ENCODE measurements at places on chromosomes 6 and 20.

- DNase-seq, result no peak
Measured at GRCh38 chr6:135858931-135859330, 7.4 kb downstream of the PDE7B start.

DNA sequence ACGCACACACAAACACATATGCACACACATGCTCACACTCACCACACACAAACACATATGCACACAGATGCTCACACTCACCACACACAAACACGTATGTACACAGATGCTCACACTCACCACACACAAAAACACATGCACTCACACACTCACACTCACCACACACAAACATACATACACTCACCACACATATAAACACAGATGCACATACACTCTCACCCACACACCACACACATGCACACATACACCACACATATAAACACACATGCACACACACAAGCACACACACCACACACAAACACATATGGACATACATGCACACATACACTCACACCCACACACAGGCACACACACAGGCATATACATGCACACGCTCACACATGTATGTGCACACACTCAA lies 112.3 kb downstream of the ERMARD start:
- no peak for DNase-seq

DNA sequence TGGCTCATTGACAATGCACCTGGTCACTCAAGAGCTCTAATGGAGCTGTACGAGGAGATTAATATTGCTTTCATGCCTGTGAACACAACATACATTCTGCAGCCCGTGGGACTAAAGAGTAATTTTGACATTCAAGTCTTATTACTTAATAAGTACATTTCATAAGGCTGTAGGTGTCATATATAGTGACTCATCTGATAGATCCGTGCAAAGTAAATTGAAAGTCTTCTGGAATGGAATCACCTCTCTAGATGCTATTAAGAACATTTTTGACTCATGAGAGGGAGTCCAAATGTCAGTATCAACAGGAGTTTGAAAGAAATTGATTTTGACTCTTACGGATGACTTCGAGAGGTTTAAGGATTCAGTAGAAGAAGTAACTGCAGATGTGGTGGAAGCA lies 267.9 kb downstream of the CLVS2 start:
- no peak for DNase-seq

GRCh38 chr6:149154261-149154821 lies 163.2 kb upstream of the TAB2 start:
- DNase-seq, result no peak

DNA sequence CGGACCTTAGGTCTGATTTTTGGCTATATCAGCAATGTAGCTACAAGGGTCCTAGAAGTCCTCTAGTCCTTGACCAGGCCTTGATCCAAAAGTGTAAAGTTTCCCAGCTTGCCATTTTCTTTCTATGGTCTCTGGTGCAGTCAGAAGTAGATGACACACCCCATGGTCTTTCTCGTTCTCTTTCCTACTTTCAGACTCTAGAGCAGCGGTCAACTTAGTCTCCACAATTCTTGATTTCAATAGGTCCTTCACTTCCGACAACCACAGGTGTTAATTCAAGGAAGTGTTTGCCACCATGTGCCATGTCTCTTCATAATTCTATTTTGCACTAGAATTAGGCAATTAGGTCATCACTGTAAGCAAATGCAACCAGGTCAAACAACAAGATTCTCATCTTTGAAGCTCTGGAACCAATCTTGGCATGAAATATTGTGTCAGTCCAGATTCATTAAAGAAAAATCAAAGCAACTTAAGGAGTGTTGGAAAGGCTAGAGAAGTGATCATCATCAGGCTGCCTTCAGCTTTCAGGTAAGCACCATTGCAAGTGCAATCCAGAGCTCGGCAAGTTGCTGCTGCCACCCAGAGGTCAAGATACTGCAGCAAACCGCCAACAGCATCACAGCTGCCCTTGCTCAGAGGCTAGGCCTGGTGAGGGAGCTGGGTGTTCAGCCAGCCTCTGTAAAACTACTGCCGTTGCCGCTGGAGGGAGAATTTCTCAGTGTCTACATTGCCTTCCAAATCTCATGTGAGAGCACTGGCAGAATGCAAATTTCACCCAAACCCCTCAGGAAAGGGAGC lies 5.6 kb upstream of the SYNE1 start:
- DNase-seq, result peak; percentile 58

- no peak for DNase-seq
Measured at GRCh38 chr6:70130865-70131264, 172.0 kb downstream of the COL9A1 start.

DNA sequence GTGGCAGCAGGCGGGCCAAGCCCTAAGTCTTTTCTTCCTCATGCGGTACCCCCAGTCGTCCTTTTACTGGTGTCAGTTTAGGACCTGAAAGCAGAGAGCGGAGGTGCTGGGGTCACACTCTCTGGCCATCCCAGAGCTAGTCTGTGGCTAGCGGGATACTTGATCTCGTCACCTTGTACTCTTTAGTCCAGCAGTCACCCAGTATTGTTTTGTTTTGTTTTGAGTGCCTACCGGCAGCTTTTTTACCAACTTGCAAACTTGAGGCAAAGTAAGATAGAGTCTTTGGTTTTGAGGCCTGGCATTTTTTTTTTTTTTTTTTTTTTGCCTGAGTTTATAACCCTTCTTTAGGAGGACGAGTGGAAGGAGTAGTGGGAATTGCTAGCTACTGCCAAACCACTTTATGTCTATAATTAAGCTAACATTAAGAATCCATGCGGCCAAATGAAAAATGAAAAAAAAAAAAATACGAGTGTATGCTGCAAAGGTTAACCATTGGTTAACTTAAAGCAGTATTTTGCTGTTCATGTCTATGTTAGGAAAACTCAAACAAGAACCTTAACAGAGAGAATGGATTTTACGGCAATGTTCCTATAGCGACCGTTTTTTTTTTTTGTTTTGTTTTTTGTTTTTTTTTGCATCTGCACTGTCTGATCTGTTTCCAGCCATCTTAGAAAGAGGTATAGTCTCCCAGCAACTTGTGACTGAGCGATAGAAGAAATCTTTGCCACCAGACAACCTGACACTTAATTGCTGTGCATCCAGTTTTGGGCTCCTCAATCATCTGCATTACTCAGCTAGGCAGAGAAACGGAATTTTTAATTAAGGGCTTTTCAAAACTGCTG lies 56.9 kb downstream of the FAM217A start:
- DNase-seq, result no peak

DNA sequence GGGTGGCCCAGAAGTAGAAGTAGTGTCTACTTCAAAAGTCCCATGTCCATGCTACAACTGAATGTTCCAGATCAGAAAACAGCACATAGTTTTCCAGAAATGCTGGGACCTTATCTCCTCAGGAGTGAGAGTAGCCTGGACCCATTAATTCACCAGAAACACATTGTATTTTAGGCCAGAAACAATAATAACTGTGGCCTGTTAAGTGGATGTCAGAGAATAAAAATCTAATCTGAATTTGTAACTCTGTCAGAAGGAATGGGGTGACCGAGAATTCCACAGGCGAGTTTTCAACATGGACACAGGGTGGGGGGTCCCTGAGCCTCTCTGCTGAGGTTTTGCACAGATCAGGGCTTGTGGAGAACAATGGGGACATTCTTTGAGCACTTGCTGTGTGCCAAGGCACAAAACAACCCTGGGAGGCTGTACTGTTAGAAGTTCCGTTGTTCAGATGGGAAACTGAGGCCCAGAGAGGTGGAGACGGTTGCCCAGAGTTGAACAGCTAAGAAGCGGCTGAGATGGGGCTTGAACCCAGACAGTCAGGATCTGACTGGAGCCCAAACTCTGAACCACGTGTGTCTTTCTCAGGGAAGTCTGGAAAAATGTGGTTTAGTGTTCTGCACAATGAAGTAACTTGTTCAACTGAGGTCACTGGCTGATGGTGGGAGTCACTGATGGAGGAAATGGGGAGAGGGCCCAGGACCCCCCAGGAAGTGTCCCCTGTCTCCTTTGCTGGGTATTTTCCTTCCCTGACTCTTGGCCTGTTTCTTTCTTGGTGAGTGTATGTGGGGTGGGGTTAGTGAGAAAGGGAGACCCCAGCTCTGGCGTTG lies 44.2 kb downstream of the SNAI1 start:
- DNase-seq, result no peak

DNA sequence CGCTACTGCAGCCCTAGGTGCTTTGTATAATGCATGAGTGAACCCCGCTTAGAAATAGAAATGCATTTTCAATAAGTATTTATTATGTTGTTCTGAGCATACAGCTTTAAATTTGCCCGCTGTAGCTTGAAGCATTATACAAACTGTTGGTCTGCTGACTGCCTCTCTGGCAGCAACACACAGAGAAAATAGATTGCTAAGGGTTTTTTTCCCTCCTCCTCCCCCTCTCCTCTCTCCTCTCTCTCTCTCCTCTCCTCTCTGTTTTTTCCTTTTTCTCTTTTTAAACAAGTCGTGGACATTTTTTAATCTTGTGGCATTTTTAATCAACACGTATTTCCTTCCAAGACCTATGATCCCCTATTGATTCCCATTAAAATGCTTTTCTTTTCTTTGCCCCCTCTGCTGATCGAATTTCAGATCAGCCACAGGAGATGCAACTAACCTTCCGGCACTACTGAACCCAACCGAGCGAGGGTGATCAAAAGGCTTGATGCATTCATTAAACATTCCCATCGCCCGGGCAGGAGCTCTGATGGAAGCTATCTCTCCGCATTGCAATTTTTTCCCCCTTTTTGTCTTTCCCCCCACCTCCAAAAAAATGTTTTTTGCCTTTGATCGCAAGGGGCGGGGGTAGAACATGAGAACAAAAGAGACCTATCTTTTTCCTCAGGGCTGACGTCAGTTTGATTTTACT lies 90.7 kb upstream of the ARID1B start:
- DNase-seq, result no peak

DNA sequence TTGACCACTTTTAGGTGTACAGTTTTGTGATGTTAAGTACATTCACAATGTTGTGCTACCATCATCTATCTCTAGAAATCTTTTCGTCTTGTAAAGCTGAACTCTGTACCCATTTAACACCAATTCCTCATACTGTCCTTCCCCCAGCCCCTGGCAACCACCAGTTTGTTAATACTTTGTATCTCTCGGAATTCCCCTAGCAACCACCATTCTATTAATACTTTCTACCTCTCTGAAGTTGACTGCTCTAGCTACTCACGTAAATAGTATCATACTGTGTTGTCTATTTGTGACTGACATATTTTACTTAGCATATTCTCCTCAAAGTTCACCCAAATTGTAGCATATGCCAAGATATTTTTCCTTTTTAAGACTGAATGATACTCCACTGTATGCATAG lies 82.3 kb upstream of the CLDN20 start:
- no peak for DNase-seq

DNA sequence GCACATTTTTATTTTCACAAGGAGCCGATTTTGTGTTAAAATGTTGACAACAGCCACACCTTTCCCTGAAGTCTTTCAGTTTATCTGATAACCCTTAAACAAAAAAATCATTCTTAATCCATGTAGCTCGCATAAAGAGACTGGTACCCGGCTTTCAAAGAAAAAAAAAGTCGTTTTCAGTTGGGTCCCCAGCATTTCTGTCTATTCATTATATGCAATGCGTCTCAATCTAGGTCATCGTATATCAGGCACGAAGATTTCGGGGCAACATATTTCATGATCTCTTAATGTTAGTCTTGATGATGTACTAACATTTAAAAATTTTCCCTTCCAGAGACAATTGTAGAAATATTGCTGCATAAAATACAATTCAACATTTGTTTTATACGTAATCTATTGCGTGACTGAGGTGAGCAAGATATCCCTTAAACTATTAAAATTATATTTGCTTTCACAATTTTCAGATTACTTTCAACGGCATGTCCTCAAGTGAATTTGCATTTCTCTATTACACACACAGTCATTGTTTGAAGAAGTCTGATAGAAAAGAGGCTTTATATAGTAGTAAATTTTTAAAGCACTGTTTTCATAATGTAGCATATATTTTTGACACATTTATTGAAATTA lies 2.9 kb upstream of the TUBB2B start:
- DNase-seq, result no peak

- DNase-seq, result no peak
Measured at GRCh38 chr6:128595544-128595943, 75.1 kb upstream of the PTPRK start.

- DNase-seq, result no peak
Measured at GRCh38 chr6:128573036-128573435, 52.6 kb upstream of the PTPRK start.

DNA sequence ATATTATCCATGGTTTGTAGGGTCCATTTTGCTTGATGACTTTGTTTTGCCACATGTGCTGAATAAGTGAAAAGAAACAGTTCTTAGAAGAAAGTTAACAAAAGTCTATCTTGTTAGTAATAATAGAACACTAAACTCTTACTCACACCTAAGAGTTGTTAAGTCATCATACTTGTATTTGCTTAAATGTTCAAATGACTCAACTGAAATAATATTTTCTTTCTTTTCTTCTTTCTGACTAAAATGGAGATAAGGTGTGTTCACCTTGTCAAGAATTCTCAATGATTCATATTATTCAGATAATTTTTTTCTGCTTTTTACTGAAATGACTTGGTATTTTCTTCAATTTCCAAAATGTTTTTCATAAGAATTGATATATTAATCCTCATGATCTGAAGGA lies 327.2 kb downstream of the HTR1B start:
- DNase-seq, result no peak

GRCh38 chr20:18263723-18264122 lies 24.6 kb upstream of the ZNF133 start:
- no peak for DNase-seq

DNA sequence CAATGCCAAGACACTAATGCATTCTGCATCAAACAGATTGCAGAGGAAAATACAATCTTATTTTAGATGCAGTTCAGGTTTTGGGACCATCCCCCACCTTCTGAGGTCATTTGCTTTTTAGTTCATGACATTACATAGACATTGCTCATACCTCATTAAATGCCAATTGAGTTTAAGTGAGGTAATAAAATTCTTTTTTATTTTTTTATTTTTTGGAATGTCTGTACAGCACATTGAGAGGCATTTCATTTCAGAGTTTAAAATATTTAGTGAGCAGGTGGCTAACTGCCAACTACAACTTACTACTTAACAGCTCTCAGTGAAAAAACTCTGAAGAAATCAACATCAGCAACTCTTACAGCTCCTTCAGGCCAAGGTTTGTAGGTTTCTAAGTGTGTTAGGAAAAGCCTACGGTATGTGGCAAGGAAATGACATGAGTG lies 482.2 kb upstream of the RNF217 start:
- no peak for DNase-seq

All from uterus (tissue), 4 donors.